ENCODE measurements at places on chromosomes 3 and 15. TPM values are rescaled to one million over a fixed set of nuclear protein-coding genes. Genes with fewer than 3 reads are reported as not detected.

GRCh38 chr3:189950258-189950657 lies 170.4 kb downstream of the P3H2 start:
- no peaks in the 10 kb centered on the region for H3K36me3 ChIP-seq
- H3K4me1 ChIP-seq: no peaks in the 10 kb centered on the region
- H3K27me3 ChIP-seq: no peaks in the 10 kb centered on the region
- no peak for DNase-seq
- no peak overlapping the region for H3K27ac ChIP-seq

- H3K27me3 ChIP-seq: no peaks in the 10 kb centered on the region
- no peak overlapping the region for H3K27ac ChIP-seq
- H3K4me1 ChIP-seq: no peaks in the 10 kb centered on the region
Measured at GRCh38 chr3:66001626-66002025, 37.1 kb downstream of the MAGI1 start.

- no peak for DNase-seq
- no peak overlapping the region for H3K27ac ChIP-seq
- H3K36me3 ChIP-seq: no peaks in the 10 kb centered on the region
- H3K27me3 ChIP-seq: no peaks in the 10 kb centered on the region
- H3K4me3 ChIP-seq: no peak overlapping the region
- peaks cover 38% of the 10 kb centered on the region for H3K4me1 ChIP-seq
Measured at GRCh38 chr3:136173939-136174490, 22.1 kb downstream of the MSL2 start.

GRCh38 chr15:52727815-52728214 lies 48.6 kb upstream of the ATOSA start:
- H3K4me1 ChIP-seq: peaks cover 22% of the 10 kb centered on the region
- H3K4me3 ChIP-seq: no peak overlapping the region
- no peak overlapping the region for H3K27ac ChIP-seq
- no peaks in the 10 kb centered on the region for H3K36me3 ChIP-seq
- no peak for DNase-seq

GRCh38 chr3:32419742-32420125 lies 28.1 kb downstream of the CMTM7 start:
- no peak overlapping the region for H3K4me3 ChIP-seq
- H3K27ac ChIP-seq: no peak overlapping the region
- no peaks in the 10 kb centered on the region for H3K36me3 ChIP-seq
- H3K4me1 ChIP-seq: peaks cover 27% of the 10 kb centered on the region
- DNase-seq: no peak

DNA sequence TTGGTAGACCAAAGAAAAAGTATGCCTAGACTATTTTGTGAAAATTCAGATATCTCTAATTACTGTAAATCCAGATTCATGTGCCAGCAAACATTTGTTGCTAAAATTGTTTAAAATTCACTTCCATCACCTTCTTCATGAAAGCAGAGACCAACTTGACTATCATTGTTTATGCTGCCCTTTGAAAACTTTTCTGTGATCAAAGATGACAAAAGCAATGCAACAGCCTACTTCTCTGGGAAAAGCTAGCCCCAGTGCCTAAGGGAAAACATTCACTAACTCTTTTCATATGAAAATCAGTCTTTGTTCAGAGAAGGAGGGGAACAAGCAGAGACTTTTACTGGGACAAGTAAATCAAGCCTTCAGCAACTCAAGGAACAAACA lies 178.0 kb upstream of the P2RY1 start:
- no peaks in the 10 kb centered on the region for H3K27me3 ChIP-seq
- H3K36me3 ChIP-seq: no peaks in the 10 kb centered on the region
- no peak for DNase-seq
- no peak overlapping the region for H3K27ac ChIP-seq

DNA sequence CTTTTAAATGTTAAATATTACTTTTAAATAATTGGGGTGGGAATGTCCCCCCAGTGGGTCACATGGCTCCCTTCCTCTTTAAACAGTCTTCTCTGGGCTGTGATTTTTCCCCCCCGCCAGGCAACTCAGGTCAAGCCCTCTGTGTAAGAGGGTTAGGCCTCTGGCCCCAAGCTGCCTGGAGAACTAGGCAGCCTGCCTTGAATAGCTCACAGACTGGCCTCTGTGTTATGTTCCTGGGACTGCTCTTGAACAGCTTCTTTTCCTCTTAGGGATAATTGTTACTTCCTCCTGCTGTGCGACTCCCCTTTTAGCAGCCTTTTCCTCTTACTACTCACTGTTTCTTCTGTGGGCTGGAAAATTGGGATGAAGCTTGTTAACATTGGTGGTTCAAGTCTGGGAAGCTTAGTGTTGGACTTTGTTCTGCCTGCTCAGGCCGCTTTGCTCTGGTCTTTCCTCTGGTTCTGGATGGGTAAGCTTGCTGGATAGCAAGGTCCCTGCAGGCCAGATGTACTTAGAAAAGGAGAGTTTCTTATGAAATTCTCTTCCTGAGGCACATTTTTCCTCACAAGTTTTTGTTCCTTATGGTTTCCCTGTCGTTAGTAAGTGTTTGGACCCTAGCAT lies 2.2 kb downstream of the TEX264 start:
- H3K36me3 ChIP-seq: no peaks in the 10 kb centered on the region
- no peaks in the 10 kb centered on the region for H3K27me3 ChIP-seq
- peaks cover 21% of the 10 kb centered on the region for H3K4me1 ChIP-seq
- no peak for DNase-seq
- H3K4me3 ChIP-seq: no peak overlapping the region
- no peak overlapping the region for H3K27ac ChIP-seq

DNA sequence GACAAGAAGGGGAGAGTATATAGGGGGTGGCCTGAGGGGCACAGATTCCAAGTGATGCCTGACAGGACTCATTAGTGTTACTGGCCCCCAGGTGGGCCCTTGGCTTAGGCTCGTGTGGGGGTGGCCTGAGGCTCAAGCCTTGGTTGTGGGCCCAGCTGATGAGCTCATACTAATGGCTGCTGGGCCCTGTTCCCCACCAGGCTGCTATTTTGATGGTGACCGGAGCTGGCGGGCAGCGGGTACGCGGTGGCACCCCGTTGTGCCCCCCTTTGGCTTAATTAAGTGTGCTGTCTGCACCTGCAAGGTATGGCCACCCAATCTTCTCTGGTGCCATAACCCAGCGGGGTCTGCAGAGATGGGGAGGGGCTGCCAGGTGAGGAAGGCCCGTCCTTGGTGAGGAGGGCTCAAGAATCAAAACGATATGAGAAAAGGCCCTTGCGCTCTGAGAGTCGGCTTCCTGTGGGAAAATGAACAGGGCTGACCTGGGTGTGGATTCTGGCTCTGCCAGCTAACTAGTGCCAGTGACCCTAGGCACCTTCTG lies 7.4 kb downstream of the CHRD start:
- no peak overlapping the region for H3K27ac ChIP-seq
- H3K27me3 ChIP-seq: peaks cover 5% of the 10 kb centered on the region
- no peaks in the 10 kb centered on the region for H3K36me3 ChIP-seq
- DNase-seq: no peak

Gene MRAS
- 56.7 TPM for total RNA-seq

Gene ROPN1
- total RNA-seq: not detected

Gene SLC22A13
- total RNA-seq: 0.38 TPM

Gene PLAAT1
- not detected for total RNA-seq

Gene CKMT1B
- total RNA-seq: not detected
